BJ (cell line): ENCODE measurements at places on chromosomes 2 and 18.

DNA sequence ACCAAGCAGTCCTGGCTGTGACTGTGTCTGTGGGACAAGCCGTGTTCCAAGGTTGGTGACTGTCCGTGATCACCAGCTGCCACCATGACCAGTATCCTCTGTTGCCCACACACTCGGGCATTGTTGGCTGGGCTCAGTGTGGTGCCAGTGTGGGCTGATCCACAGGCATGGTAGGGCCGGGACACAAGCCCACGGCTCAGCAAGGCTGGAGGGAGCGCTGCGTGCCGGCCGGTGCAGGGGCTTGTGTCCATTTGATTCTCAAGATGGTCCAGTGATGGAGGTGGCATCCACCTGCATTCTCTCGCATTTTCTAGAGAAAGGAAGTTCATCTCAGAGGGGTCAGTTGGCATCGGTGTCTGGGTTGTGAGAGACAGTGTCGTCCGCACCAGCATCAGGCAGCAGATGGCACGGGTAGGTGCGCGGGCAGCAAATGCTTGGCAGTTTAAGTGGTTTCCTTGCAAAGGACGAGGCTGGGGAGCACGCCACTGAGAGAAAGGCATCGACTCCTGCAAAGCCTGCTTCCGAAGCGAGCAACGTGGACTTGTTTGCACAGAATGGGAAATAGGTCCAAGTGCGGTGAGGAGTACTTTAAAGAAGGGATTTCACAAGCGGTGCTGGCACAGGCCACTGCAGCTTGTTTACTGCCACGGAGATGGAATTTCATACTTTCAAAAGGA, 20.9 kb downstream of the TWIST2 start:
- peak; percentile 86 for DNase-seq

DNA sequence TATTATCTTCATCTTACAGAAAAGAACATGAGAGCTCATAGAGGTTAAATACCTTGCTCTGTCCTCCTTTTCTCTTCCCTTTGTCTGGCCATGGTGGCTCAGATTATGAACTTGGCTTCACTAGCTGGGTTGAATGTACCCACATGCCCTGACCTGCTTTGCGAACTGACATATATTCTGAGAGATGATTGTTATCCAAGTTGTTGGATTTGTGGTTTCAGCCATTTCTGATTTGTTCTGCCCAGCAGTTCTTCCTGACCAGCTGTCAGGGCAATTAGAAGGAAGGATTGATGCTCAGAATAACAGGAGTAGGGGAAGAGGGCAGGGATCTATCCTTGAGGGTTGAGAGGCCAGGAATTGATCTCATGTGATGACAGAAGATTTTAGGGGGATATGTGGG, 236.8 kb upstream of the FAM98A start:
- DNase-seq: no peak

DNA sequence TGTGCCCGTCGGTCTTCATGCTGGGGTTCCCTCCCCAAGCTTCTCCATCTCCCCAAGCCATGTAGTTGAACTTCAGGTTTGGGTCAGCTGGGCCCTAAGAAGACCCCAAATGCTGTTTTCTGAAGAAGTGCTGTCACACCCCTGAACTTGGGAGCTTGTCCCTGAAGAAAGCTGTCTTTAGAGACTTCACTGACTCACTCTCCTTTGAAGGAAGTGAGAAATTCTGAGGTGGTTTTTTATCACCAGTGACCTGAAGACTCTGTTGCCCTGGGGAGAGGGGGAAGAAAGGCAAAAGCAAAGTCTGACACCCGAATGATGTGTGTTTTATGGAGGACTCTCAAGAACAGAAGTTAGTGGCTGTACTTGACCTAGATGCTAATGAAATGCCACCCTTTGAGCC, 83.6 kb upstream of the BCL2L11 start:
- DNase-seq: no peak

DNA sequence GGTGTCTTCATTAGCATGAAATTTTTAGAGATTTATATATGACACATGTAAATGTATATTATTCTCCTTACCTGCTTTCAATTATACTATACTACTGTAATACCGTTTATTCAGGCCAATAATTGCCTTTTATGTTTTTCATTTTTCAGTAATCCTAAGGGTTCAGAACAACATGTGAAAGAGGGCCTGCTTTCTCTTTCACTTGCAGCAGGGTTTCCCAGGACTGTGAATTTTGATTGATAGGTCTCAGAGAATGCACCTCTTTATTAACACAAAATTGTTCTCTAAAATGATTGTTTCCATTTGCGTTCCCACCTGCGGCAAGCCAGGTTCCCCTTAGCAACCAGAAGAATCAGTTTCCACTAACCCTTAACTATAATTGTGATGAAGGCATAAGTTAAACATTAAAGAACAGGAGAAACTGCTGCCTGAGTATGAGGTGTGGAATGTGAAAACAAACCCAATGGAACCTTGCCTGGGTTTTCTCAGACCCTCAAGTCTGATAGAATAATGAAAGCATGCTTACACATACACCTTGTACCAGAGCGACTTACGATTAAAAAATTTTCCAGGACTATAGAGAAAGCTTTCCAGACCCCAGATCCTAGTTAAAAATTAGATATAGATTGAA, 1591.2 kb upstream of the LRRTM1 start:
- DNase-seq: no peak

- DNase-seq: no peak
Measured at GRCh38 chr2:12897181-12897580, 180.4 kb downstream of the TRIB2 start.
